NCI-H187 (cell line): ENCODE measurements at places on chromosomes 11 and 22.

DNA sequence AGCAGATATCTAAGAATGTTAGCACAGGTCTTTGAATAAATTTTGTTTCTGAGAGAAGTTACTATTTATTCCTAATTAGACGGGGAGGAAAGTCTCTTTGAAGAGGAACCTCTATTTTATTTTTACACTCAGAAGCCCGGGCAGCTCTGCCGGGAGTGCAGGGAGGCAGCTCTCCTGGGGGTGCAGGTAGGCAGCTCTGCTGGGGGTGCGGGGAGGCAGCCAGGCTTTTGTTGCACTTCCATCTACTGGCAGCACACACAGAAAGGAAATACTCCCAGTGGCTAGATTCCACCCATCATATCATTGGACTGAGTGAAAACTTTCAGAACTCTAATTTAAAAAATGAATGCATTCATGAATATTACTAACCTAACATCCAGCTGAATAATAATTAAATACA lies 24.6 kb downstream of the OR10A6 start:
- DNase-seq: no peak

DNA sequence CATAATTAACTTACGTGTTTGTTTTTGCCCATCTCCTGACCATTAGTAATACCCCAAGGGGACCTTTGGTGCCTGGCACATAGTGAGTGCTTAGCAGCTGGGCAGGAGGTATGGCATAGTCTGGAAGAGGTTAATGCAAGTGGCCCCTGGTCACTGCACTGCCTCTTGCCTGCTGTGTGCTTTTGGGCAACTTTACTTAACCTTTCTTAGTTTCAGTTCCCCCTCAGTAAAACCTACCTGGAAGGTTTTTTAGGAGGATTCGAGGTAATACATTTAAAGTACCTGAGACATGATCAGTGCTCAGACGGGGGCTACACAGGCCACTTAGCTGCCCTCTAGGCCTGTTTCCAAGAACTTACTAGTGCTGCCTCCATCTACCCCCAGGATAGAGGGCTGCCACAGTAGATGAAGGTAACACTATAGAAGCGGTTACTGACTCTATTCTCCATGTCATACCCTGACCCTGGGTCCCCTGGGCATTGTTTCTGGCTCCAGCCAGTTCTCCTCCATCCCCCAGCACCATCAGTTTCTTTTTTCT lies 3.3 kb downstream of the POLD4 start:
- DNase-seq: no peak

DNA sequence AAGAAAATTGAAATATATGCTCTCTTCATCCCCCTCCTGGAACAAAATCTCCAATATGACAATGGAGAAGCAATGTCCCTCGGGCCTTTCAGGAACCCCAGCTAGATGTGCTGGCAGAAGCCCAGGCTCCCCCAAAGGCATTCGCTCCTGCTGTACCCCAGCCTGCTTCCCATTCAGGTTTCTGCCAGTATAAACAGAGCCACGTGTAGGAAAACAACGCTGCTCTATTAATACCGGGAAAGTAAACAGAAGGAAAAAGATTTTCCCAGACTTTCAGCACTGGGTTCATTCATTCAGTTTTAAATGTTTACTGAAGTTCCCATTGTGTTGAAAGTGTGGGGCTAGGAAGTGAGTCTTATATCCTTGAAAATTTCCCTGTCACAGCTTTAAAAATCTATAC lies 147.1 kb downstream of the CADM1 start:
- no peak for DNase-seq

DNA sequence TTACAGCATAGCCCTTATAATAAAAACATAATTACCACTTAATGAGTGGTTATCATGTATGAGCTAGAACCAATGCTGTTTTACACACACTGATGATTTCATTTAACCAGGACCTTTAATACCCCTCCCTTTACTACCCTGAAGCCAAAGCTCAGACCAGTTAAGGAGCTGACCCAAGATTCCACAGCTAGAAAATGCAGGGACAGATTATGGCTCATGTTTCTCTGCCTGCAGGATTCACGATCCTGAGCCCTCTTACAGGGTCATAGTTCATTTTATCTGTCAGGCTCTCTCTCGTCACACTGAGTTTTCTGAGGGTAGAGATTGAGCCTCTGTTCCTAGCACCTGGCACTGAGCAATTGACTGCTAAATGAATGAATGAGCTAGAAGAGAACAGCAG lies 27.4 kb downstream of the TUB start:
- DNase-seq: no peak

- no peak for DNase-seq
Measured at GRCh38 chr11:95884376-95884775, 39.5 kb downstream of the MTMR2 start.

- no peak for DNase-seq
Measured at GRCh38 chr11:121268581-121268980, 24.0 kb upstream of the SC5D start.

GRCh38 chr22:42432020-42432596 lies at the start of gene NFAM1:
NFAM1 (minus strand) TSS chr22:42432403; CDS start chr22:42432357, 46 bp downstream.
- no peak for DNase-seq

- DNase-seq: no peak
Measured at GRCh38 chr11:120222916-120223315, 12.1 kb downstream of the OAF start.

- no peak for DNase-seq
Measured at GRCh38 chr11:128372977-128373376, 214.4 kb downstream of the ETS1 start.

DNA sequence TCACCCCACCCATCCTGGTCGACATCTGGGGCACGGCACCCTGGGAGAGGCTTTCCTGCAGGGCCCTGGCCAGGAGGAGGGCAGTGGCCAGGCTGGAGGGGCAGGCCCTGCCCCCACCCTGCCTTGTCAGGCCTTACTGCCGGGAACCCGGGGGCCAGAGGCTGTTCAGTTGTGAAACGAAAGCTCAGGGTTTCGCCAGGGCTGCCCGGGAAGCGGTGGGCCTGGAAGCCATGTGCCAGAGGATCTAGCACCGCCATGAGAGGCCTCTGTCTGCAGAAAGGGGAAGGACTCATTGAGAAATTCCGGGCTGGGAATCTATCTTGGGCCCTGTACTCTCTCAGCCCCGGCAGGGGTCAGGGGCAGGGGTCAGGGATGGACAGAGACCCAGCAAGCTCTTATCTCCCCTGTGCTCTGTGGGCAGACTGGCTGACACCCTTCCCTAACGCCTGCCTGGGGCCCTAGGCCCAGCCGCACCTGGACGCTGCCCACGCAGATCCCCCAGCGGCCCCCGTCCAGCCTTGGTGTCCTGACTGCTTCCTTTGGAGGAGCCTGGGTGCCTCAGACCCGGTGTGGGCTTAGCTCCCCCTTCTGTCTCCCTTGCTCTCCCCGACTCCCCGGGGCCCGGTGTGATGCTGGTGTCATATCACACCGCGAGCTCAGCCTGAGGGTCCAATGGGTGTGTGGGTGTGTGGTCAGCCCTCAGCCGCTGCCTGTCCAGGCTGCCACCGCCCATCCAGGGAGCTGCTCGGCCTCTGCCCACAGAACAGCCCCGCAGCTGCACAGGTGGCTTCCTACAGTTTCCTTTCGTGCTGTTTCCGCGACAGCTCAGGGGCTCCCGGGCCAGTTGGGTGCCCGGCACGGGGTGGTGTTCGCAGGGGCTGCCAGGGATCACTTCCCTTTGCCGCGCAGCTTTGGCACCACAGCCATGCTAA lies 6.5 kb downstream of the PIM3 start:
- no peak for DNase-seq

GRCh38 chr11:65645710-65646109 lies 7.8 kb downstream of the SIPA1 start:
- DNase-seq: no peak

DNA sequence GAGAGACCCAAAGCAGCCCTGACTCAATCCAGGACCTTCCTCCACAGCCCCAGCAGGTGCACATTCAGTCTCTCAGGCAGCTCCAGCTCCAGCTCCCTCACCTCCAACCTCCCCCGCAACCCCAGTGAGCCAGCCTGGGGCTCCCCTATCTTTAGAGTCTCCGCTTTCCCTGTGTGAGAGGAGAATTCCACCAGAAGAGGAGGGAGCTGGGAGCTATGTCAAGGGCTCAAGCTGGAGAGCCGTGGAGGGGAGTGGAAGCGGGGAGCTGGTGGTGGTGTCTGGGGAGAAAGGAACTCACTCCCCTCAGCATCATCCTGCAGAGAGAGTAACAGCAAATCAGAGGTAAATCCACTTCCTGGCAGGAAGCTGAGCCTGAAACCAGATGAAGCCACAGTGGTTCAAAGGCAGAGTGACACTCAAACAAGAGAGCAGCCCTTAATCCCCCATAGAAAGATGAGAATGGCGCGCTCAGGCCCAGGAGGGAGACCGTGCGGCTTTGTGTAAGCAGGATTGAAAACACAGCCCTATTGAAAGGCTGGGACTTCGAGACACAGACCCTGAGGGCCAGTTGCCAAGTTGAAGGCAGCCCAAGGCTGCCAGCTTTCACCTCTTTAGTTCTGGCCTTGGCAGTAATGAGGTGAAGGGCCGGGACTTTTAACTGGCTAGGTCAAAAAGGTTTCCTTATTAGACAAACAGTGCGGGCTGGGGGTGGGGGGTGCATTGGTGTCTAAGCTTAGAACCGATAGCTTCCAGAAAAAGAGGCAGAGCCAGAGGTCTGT lies 21.4 kb upstream of the CDON start:
- no peak for DNase-seq

GRCh38 chr11:127943763-127944162 lies 643.6 kb downstream of the ETS1 start:
- DNase-seq: no peak

GRCh38 chr11:121540627-121541026 lies 87.9 kb upstream of the SORL1-AS1 start:
- no peak for DNase-seq

GRCh38 chr22:18110194-18110953 lies at the start of gene TUBA8:
TUBA8 (plus strand) TSS chr22:18110809; CDS start chr22:18110866, 57 bp downstream.
- no peak for DNase-seq

GRCh38 chr22:43510281-43511070 lies 98.7 kb downstream of the MPPED1 start:
- DNase-seq: no peak

- DNase-seq: no peak
Measured at GRCh38 chr11:100397401-100397800, 289.7 kb upstream of the ARHGAP42 start.

DNA sequence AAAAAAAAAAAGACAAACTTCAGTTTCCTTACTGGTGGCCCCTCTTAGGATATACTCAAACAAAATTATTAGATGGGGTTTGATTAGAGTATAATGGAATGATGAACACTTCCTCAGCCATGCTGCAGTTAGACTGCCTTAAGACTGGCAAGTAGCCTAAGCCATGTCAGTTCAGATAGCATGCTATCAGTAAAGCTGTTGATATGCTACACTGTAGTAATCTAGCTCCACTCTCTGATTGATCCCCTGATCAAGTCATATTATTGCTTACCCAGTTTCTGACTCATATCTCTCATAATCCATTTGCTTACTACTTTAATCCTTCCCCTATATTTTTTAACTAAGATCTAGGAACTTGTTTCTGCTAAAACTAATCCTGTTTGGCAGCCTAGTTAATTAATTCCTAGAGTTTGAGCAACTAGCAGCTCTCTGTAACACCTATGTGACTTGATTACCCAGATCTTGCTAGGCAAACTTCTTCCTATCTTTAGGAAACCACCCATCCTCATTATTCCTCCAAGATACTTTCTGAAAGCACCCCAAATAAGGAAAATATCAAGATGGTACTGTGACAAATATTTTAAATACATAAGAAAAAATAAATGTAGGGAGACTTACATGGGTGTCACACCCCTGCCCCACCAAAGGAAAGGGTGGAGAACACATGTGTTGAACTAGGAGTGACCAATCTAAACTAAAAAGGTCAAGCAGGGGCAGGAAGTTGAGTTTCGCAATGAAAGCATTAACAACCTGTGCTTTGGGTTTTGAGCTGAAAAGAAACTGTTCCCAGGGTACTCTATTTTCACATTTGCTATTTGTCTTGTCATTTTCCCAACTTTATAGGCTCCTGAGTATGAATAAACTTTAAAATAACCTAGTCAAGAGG lies 43.2 kb downstream of the PIK3C2A start:
- DNase-seq: no peak

DNA sequence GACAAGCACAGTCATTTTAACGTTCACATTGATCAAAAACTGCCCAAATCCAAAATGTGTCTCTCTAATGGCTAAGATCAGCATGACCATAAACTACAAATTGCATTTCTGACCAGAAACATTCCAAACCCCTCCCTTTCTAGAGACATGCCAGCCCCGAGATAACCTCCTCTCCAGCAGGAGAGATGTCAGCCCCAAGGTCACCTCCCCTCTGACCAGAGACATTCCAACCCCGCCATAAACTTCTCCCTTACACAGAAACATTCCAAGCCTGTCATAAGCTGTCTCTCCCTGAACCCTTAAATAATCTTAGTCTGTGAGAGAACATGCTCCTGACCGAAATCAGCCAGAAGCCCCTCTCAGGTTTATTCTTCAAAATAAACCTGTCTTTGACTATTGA lies 6.6 kb upstream of the EXT2 start:
- DNase-seq: no peak

- no peak for DNase-seq
Measured at GRCh38 chr11:65498042-65498726, 661 bp upstream of the MALAT1 start.

GRCh38 chr11:18383388-18384156 lies 10.8 kb upstream of the LDHA start:
- no peak for DNase-seq

DNA sequence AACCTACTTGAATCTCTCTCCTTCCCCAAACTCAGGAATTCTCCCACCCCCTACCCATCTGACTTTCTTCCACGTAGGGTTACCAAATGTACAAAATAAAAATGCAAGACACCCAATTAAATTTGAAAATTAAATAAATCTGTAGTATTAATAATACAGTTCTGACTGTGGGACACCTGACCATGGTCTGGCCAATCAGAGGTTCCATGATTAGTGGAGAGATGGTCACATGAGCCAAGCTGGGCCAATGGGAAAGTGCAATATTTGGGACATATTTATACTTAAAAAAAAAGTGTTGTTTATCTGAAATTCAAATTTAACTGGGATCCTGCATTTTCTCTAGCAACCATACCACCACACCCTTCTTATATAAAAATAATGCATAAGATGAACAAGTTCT lies 29.8 kb upstream of the ASPHD2 start:
- no peak for DNase-seq

GRCh38 chr11:9601876-9602199 lies 28.4 kb downstream of the WEE1 start:
- no peak for DNase-seq

DNA sequence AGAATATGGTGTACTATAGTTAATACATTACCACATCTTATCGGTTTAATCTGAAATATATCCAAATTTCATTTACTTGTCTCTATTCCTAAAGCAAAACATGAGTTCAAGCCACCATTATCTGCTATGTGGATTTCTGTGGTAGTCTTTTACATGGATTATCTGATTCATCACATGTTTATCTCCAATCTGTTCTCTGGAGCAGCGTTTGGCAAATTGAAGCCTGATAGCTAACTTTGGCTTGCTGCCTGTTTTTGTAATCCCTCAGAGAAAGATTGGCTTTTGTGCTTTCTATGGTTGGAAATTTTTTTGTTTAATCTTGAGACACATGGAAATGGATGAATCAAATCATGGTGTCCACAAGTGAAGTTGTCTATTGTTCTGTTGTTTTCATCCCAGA lies 274.3 kb downstream of the JRKL start:
- no peak for DNase-seq
